Inflammatory macrophage treated with lipopolysaccharide for 4 hours (primary cell): ENCODE measurements at places on chromosomes 12 and 14.

- DNase-seq = peak; percentile 87
Measured at GRCh38 chr14:104680806-104681688, 8.4 kb upstream of the INF2 start.

- DNase-seq = no peak
Measured at GRCh38 chr12:22018860-22019259, 27.2 kb upstream of the CMAS start.

DNA sequence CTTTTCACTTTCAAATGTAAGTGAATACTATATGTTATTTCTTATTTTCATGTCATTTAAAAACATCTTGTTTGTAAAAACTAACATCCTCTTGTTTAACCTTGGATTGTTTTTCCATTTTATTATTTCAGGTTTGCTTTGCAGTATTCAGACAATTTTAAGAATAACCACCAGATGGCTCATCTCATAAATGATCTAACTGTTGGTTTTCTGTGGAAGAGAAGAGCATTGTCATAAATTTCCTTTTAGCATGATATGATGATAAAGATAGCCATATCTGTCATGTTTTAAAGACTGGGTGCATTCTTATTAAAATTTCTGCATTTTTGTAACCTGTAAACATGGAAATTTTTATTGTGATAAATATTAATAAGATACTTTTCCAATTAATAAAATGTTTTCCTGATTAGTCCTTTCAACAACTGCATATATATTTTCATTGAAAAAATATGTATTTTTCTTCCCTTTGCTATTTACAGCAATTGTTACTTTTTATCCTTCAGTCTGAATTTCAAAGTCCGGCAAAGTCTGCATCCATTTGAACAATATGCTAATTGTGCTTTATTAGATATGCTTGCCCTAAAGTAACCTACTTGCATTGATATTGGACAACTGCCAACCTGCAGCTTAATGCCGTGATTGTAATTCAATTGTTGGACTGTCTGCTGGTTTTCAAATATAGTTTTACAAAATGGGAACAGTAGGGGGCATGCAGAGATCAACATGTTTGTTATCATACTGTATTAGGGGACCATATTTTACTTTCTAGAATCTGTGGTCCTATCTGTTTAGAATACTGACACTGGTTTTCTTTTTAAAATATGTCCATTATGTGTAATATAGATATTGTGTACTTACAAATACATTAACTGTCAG is 163.4 kb downstream of the GARIN6 start:
- DNase-seq = no peak

GRCh38 chr12:41903014-41903708 is 241.5 kb downstream of the GXYLT1 start:
- no peak for DNase-seq

- peak; percentile 51 for DNase-seq
Measured at GRCh38 chr14:90815822-90816662, at the start of gene TTC7B. Gene TTC7B, minus strand, starts transcription at chr14:90816430. Its CDS starts 135 bp downstream, at chr14:90816295.

DNA sequence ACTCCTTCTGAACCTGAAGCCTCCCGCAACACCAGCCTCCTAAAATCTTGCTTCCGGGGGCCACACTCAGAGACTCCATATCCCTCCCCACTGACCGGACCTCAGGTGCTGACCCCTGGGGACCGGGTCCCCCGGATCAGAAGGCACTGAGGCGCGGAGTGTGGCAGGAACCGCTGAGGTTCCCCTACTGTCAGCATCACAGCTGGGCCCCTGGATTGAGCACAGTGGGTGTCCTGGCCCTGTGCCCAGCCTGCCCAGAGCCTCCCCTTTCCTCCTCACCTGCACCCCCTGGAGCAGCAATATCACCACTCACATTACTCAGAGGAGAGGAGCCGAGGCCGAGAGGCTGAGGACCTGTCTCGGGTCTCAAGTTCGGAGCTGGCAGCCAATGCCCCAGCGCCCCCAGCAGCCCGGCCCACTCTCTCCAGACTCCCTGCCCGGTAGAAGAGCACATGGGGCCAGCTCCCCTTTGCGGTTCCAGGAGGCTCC is 101.2 kb upstream of the EIF5 start:
- no peak for DNase-seq

DNA sequence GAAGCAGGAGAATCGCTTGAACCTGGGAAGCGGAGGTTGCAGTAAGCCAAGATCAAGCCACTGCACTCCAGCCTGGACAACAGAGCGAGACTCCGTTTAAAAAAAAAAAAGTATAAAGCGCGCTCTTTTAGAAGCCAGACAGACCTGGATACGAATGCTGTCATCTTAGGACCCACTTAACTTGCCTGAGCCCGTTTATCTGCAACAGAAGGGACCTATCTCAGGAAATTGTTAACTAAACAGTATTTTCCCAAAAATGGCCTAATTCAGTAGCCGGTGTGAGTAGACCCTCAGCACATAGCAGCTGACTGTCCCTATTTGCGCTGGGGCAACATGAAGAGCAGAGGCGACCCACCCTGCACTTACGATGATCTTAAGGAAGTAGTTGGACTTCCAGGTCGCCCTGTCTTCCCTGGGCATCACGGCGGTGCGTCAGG is 529 bp downstream of the RPLP0 start:
- no peak for DNase-seq

- no peak for DNase-seq
Measured at GRCh38 chr14:43939836-43940235, 567.2 kb downstream of the FSCB start.

GRCh38 chr12:58995666-58996363 is 75.5 kb upstream of the LRIG3 start:
- no peak for DNase-seq

- DNase-seq = no peak
Measured at GRCh38 chr12:87344699-87345098, 684.5 kb downstream of the C12orf50 start.

GRCh38 chr12:121072147-121072546 is 33.1 kb upstream of the OASL start:
- no peak for DNase-seq

DNA sequence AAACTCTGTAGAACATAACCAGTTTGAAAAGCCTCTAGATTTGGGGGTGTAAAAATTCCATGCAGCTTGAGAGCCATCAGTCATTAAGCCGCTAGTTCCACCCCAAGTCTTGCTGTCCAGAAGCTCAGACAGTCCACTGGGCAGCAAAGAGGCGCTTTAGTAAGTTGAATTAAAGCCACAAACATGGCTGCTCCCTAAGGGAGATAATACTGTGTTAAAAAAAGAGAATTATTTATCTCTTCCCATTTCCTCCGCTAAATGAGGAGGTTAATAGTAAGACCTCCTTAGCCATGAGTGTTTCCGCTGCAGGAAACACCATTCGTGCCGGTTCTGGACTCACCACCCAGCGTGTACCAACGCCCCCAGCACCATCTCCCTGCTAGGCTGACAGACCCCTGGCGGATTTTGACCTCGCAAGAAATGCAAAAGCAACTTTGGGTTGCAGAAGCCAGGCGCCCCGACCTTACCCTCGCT is 536 bp downstream of the TM7SF3 start:
- DNase-seq = peak; percentile 22

DNA sequence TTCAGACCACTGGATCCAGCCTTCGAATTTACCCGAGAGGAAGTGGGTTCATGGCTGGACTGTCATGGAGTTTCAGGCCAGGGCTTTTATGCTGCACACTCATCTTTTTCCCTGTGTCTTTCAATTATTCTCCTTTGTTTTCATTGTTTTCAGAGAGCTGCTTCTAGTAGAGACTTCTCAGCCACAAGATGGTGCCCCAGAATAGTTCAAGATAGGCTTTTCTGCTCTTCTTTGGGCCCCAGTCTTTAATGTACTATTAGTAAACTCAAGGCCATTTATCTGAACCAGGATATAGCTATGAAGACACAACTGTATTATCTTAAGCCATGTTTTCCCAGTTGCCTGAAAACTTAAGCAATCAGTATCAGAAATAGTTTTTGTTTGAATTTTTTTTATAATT is 30.4 kb upstream of the PSMA6 start:
- DNase-seq = peak; percentile 24

DNA sequence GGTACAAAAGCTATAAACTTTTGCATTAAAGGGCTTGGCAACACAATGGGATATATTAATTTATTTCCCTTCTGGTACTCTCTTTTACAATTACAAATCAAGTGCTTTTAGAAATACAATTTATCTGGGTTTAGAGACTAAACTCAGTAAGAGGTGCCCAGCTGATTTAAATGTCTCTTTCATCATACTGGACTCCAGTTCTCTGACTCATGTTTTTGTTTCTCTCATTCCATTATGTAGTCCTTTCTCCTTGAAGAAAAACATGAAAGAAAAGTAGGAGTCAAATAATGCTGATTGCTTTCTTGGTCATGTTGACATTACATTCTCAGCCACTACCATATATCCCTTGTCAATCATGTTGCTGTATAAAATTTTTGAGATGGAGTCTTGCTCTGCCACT is 36.3 kb upstream of the CFL2 start:
- no peak for DNase-seq

GRCh38 chr12:2800046-2800570 is 5.3 kb downstream of the FKBP4 start:
- DNase-seq = no peak

DNA sequence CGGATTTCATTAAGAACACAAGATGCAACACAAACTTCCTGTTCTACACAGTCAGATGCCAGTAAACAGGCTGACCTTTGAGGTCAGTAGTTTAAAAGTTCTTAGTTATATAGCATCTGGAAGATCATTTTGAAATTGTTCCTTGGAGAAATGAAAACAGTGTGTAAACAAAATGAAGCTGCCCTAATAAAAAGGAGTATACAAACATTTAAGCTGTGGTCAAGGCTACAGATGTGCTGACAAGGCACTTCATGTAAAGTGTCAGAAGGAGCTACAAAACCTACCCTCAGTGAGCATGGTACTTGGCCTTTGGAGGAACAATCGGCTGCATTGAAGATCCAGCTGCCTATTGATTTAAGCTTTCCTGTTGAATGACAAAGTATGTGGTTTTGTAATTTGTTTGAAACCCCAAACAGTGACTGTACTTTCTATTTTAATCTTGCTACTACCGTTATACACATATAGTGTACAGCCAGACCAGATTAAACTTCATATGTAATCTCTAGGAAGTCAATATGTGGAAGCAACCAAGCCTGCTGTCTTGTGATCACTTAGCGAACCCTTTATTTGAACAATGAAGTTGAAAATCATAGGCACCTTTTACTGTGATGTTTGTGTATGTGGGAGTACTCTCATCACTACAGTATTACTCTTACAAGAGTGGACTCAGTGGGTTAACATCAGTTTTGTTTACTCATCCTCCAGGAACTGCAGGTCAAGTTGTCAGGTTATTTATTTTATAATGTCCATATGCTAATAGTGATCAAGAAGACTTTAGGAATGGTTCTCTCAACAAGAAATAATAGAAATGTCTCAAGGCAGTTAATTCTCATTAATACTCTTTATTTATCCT is 13.5 kb downstream of the PTGER2 start:
- DNase-seq = peak; percentile 77

GRCh38 chr14:33491112-33491511 is 459.8 kb downstream of the EGLN3 start:
- no peak for DNase-seq

DNA sequence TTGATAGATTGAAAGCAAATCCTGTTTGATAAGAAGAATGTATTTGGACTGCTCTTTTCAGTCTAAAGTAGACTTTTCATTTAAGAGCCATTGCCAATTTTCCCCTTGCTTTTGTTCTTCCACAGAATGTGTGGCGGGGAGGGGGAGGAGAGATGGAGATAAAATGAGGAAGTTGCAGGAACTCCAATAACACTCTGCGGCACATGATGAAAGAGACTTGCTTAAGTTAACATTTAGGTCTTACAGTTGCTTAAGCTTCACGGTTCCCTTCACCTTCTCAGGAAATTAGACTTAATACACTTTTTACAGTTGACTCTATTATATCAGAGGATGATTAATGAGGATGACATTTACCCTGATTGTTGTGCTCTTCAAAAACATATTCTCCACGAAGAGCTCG is 537.3 kb downstream of the TMTC2 start:
- peak; percentile 41 for DNase-seq

DNA sequence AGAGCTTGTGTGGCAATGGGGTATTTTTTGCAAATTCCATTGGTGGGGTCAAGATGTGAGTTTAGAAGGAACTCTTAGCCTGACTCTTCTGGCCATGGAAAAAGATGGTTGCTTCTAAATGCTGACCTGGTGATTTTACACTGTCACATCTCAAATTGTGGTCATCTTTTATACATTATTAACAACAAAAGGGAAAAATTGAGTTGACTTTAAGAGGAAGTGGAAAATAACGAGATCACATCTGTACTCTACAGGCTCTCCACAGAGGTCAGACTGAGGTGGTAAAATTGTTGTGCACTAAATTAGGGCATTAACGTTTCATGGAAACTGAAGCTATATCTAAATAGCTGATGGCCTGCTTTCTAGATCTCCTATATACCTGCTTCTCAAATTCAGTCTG is 44.7 kb downstream of the PTPN11 start:
- DNase-seq = no peak

GRCh38 chr14:80844872-80845271 is 96.7 kb downstream of the CEP128 start:
- DNase-seq = no peak

GRCh38 chr14:26525085-26525484 is 72.7 kb downstream of the NOVA1 start:
- DNase-seq = no peak

- DNase-seq = no peak
Measured at GRCh38 chr14:64891173-64891838, 11.6 kb upstream of the SPTB start.

DNA sequence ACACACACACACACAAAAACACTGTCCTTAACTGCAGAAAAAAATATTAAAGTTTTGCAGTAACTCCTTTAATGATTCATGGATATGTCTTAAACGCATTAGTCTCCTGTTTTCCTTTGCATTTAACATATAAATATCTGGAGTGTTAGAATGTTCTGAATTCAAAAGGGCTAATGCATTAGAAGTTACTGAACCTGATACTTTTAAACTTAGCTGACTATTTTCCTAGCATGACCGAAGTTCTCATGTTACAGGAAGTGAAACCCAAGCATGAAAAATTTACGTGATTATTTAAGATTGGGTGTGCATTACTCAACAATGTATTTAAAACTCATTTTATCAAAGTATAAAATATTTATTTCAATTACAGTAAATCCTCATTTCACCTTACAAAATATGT is 791.2 kb downstream of the FLRT2 start:
- no peak for DNase-seq

- DNase-seq = no peak
Measured at GRCh38 chr12:31120392-31121008, 46.8 kb downstream of the DDX11 start.

DNA sequence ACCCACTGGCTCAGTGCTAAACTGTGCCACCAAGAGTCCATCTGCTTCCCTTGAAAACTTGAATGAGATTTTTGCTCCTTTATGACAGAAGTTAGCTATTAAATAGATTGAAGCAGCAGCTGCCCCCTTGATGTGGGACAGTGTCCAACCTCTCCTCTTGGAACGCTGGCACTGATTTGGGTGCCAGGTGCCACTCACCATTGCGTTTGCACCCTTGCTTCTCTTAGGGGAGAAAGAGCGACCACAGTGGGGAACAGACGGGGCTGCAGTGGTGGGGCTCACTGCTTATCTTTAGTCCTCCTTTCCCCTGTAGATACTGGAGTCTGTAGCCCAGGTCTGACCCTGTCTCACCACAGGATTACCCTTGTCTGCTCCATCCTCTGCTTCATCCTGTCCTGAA is 9.4 kb downstream of the EP400 start:
- DNase-seq = no peak
